ENCODE measurements at places on chromosomes 2 and 18.

GRCh38 chr2:45731141-45731540 lies 79.7 kb downstream of the PRKCE start:
- DNase-seq = no peak

DNA sequence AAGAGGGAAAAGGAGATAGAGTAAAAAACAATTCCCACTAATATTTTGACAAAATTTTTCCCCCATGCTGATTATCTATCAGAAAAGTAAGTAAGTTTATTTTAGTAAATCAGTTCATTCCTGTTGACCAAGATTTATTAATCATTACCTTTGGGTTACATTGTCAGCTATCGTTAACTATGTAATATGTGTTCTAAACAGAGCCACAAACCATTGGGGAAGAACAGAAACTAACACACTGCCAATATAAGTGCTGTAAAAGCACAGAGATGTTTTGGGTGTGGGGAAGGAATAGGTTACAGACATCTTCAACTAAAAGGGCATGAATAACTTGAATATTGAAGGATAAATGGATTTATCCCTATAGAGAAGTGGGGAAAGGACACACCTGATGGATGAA lies 42.5 kb upstream of the ACADL start:
- DNase-seq = no peak

GRCh38 chr2:11945139-11946126 lies 199.0 kb downstream of the LPIN1 start:
- DNase-seq = no peak

- no peak for DNase-seq
These were observed 206.9 kb downstream of the ICOS start for GRCh38 chr2:204143216-204144014.

GRCh38 chr2:60555783-60556139 lies 2.3 kb upstream of the BCL11A start:
- no peak for DNase-seq

- DNase-seq = no peak
These were observed 189.2 kb downstream of the OSR1 start for GRCh38 chr2:19169134-19169768.

DNA sequence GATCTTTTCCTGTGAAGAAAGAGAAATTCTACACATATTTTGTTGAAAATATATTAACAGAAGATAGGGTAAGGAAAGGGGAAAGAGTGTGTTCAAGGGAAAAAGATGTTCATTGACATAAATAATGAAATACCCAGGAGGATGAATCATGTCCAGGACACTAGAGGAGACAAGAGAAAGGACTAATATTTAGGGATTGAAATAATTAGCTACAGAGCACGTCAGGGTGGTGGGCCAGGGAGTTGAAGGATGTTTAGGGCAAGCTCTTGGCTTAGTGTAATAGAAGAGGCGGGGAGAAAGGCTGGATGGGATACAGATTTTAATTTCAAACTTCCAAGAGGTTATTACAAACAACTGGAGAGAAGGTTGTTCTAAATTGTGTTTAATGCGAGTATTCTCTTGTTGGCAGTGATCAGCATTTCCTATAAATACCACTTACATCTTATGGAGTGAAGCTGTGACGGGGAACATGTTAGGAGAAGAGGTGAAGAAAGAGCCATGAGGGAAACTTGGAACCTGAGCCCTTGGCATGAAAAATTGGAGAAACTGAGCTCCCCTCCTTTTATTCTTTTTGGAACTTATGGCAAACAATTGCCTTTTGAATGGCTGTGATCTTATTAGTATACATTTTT lies 36.6 kb upstream of the CETN1 start:
- no peak for DNase-seq

DNA sequence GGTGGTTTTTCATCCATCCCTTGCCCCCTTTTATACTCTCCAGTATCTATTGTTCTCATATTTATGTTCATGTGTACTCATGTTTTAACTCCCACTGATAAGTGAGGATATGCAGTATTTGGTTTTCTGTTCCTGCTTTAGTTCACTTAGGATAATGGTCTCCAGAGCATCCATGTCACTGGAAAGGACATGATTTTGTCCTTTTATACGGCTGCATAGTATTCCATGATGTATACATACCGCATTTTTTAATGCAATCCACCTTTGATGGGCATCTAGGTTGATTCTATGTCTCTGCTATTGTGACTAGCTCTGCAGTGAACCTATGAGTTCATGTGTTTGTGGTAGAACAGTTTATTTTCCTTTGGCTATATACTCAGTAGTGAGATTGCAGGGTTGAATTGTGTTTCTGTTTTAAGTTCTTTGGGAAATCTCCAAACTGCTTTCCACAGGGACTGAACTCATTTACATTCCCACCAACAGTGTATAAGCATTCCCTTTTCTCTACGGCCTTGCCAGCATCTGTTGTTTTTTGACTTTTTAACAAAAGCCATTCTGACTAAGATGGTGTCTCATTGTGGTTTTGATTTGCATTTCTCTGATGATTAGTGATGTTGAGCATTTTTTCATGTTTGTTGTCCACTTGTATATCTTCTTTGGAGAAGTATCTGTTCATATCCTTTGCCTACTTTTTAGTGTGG lies 420.2 kb downstream of the THSD7B start:
- DNase-seq = no peak

DNA sequence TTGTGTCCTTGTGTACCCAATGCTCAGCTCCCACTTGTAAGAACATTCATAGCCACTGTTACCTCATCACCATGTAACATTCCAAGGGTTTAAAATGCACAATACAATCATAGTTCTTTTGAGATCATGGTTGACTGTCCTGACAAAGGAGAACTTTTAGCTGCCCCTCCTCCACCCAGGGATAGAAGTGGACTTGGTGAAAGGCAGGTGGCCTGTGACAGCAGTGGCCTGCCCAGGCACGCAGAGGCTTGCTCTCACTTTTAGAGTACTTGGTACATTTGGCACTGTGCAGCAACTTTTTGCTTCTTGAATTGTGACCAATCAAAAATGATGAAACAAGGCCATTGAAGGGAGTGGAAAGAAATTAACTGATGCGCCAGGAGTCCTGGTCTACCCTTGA lies 108.7 kb downstream of the ANKRD44 start:
- no peak for DNase-seq

GRCh38 chr2:229901819-229902218 lies 20.0 kb downstream of the TRIP12 start:
- no peak for DNase-seq

- DNase-seq = no peak
These were observed 41.2 kb downstream of the TAF4B start for GRCh38 chr18:26267357-26267930.

DNA sequence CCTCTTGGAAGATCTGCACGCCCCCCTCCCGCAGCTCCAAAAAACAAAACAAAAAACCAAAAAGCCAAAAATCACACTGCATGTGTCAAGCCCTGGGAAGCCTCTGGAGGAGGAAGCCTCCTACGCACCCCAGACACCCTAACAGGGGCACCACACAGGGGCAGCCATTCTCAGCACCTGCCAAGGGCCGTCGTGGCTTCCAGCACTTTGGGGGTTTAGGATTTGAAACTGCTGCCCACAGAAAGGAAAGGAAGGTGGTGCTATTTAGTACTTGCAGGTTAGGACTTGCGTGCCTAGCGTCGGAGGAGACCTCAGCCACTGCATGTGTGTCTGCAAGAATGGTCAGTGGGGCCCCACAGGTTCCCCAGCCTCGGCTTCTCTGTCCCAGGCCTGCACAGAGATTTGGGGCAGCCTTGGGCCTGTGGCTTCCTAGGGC lies 419 bp upstream of the GPR55 start:
- DNase-seq = no peak

GRCh38 chr2:221245045-221245444 lies 327.1 kb downstream of the EPHA4 start:
- no peak for DNase-seq

Measured in BJ (cell line).